Pancreas (tissue), 10 donors: ENCODE measurements at places on chromosomes 16 and 17. TPM values are rescaled to one million over a fixed set of nuclear protein-coding genes. Genes with fewer than 3 reads are reported as not detected.

HBA2 gene
- 6.1 TPM for polyA plus RNA-seq

DNA sequence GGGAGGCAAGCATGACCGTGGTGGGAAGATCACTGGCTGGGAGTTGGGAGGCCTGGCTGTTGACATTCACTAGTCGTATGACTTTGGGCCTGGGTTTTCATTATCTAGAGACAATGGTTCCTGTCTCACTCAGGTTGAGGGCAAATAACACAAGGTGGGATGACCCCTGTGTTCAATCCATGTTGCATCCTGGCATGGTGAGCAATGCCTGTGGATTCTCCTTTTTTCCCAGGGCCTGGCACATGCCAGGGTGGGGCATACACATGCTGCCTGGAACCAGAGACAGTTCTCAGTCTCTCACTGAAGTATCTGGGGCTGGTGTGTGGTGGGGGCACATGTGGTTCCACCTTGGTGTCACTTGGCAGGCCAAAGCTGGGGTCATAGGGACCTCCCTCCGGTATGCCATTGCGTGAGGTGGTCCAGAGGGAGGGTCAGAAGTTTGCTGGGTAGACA is 5.4 kb downstream of the THRA start:
- no peaks in the 10 kb centered on the region for H3K36me3 ChIP-seq
- peak overlapping the region; percentile 76 for H3K27ac ChIP-seq
- H3K27me3 ChIP-seq, result no peaks in the 10 kb centered on the region
- DNase-seq, result peak; percentile 27

DNA sequence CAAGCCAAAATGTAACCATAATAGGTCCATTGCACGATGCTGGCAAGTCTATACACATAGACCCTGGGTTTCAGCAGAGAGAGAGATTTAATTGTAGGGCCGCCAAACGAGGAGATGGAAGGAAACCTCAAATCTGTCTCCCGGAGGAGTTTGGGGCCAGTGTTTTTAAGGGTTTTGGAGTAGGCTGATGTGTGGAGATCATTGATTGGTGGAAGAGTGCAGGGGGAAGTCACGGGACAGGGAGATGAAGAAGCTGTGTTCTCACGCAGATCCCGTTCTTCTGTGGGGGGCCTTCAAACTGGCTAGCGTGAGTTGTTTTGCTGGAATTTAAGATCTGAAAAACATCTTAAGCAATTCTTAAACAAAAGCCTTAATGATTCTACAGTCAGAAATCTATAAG is 84.8 kb downstream of the KATNIP start:
- no peak overlapping the region for H3K4me3 ChIP-seq
- H3K4me1 ChIP-seq, result no peaks in the 10 kb centered on the region
- no peak for DNase-seq
- H3K27me3 ChIP-seq, result no peaks in the 10 kb centered on the region

- H3K4me1 ChIP-seq, result peaks cover 4% of the 10 kb centered on the region
- no peaks in the 10 kb centered on the region for H3K27me3 ChIP-seq
- H3K4me3 ChIP-seq, result no peak overlapping the region
- no peak overlapping the region for H3K27ac ChIP-seq
- H3K36me3 ChIP-seq, result no peaks in the 10 kb centered on the region
- DNase-seq, result no peak
Observed at GRCh38 chr17:82376042-82376730, 4.6 kb downstream of the UTS2R start.

ZNF423 gene
- 2.4 TPM for polyA plus RNA-seq

SULT1A2 gene
- 6.0 TPM for polyA plus RNA-seq

DNA sequence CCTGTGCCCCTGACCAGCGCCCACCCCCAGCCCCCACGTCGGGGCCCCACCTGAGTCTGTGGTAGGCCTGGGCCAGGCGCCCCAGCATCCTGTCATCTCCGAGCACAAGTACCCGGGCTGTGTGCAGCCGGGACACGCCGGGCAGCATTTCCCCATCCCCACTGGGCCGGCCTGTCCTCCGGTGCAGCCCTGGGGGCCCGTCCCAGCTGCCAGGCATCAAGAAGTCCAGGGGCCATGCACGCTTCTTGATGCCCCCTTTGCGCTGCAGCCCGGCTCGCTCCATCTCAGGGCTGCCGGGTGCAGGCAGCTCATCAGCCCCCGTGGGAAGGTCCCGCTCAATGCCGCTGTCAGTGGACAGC is 29.3 kb upstream of the MFSD6L start:
- DNase-seq, result no peak
- no peaks in the 10 kb centered on the region for H3K36me3 ChIP-seq
- no peaks in the 10 kb centered on the region for H3K4me1 ChIP-seq

GRCh38 chr17:41058741-41059140 is 1.2 kb downstream of the KRTAP2-3 start:
- no peaks in the 10 kb centered on the region for H3K36me3 ChIP-seq
- no peak overlapping the region for H3K27ac ChIP-seq
- no peak for DNase-seq
- H3K27me3 ChIP-seq, result peaks cover 10% of the 10 kb centered on the region

GABARAP gene
- polyA plus RNA-seq, result 639 TPM

ZNF624 gene
- polyA plus RNA-seq, result 1.2 TPM

TPSG1 gene
- 0.12 TPM for polyA plus RNA-seq
